Mammary epithelial cell (primary cell): ENCODE measurements at places on chromosomes 1 and 21. TPM values are rescaled to one million over a fixed set of nuclear protein-coding genes. Genes with fewer than 3 reads are reported as not detected.
A peak's percentile ranks its signal among the peaks of the same experiment; 100 is the strongest.

DNA sequence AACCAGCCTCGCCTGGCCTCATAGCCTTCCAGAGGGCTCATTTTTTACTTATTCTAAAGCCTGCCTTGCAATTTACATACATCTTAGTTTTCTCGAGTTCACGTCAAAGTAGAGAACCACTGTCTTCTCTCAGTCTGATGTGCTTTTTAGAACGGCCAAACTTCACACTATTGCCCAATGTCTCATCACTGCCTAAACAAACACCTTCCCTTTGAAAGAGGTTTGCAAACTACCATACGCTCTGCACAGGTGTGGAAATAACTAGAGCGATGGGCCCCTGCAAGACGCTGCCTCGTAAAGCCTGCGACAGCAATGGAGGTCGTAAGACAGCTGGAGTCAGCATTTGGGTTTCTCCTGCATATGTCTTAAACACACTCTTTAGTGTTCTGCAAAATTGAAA, 22.6 kb downstream of the PRDM15 start:
- no peak for DNase-seq

DNA sequence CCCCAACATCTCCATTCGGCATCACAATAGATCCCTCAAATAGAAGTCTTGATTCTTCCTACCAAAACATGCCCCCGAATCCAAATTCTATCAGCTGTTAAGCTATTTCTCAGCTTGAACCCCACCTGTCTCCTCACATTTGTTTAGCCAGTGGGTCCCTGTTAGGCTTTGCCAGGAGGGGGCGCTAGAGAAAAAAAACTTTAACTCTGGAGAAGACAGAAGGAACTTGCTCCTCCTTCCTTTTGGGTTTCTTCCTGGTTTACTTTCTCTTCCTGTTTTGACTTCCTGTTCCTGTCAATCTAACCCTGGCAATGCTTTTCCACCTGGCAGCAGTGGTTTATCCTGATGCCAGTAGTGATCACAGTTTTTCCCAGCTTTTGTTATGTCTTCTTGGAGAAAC, 95.6 kb upstream of the KCNK1 start:
- DNase-seq: peak; percentile 54

DNA sequence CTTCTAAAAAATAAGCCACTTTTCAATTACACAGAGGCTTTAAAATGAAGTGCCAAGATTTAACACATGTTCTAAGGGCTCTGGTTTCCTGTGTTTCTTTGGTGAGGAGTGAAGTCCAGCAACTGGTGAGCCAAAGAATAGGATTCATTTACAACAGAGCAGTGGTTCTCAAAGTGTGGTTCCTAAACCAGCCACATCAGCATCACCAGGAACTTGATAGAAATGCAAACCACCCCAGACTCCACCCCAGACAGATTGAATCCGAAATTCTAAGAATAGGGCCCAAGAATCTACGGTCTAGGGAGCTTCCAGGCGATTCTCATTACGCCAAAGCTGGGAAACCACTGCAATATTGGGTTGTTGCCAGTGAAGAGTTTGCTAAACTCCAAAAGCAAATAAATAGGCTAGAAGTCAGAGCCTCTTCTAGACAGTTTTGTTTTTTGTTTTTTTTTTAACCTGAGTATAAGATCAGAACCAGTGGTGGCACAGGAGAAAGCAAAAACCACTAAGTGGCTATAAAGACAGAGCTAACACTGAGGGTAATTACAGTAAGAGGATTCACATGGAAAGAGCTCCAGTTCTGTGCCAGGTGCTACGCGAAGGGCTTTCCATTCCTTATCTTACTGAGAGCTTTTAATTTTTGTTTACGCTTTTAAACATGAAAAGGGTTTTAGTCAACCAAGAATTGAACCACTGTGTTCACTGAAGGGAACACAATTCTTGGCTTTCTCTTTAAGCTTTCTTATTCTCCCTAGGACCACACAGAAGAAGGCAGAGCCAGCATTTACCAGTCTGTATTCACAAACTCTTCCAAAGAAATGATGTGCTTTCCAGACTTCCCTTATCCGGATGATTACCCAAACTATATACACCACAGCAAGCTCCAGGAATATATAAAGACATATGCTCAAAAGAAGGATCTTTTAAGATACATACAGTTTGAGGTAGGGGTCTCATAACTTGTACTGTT, 42.4 kb upstream of the FMO2 start:
- no peak for DNase-seq

GRCh38 chr1:90712153-90712856, 4.8 kb downstream of the BARHL2 start:
- DNase-seq: no peak

DNA sequence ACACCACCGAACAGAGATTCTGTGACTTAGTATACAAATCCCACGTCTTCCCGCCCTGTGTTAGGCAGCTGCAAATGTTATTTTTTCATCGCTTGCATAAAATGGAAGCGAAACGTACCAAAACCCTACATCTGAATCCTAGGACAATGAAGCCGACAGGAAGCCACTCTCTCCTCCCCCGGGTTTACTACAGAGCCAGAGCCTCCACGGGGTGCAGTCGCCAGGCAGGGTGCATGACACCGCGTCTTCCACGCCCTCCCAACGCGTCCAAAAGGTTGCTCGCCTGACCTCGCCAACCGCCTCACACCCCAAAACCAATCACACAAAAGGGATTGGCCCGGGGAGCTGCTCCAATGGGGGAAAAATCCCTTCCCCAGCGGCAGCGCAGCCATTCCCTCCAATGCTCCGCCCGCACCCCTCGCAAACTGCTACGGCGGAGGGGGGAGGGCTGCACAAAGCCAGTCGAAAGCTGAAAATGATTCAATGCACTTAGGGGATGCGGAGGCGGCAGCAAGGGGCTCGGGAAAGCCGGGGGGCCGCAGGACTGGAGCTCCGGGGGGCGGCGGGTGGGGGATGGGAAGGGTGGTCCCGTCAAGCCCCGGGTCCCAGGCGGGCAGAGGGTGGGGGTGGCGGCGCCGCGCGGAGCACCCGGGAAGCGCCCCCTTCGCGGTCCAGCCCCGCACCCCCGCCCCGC, 701 bp downstream of the CEP170 start:
- DNase-seq: peak; percentile 74

DNA sequence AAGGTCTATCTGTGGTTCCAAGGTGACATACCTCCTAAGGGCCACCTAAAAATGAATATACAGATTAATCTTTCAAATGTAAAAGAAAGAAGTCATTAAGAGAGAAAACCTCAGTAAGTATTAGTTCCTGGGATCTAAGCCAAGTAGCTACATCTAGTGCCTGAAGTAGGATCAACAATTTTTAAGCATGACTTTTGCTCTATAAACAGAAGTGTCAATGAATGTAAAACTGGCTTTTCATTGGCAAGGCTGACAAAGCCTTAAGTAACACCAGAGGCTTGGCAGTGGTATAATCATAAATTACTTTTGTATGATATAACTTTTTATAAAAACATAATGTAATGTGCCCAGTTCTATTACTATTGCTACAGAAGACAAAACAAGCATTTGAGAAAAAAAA, 12.2 kb upstream of the ACADM start:
- no peak for DNase-seq

GRCh38 chr21:15367061-15367626, 302.3 kb upstream of the NRIP1 start:
- DNase-seq: no peak

DNA sequence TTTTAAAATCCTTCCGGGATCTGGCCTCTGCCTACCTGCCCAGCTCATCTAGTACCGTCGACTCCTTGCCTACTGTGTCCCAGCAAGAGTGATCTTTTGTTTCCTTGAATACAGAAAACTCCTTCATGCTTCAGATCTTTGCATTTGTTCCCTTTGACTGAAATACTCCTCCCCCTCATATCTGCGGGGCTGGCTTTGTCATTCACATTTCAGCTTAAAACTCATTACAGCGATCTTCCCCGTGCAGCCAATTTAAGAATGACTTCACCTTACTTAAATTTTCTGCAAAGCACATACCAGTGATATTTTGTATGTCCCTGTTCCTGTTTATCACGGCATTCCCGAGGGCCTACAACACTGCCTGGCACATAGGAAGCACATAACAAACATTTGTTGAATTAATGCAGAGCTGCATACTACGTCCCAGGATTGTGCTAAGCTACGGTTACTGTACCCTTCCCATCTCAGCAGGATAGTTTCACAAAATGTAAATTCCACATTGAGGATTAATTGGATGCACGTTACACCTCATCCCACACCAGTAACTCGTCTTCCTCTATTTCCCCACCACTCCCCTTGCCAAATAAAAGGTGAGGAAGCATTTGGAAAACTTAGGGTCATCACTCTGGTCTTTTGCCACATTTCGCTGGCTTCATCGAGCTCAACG, 837 bp upstream of the DESI2 start:
- DNase-seq: no peak

DNA sequence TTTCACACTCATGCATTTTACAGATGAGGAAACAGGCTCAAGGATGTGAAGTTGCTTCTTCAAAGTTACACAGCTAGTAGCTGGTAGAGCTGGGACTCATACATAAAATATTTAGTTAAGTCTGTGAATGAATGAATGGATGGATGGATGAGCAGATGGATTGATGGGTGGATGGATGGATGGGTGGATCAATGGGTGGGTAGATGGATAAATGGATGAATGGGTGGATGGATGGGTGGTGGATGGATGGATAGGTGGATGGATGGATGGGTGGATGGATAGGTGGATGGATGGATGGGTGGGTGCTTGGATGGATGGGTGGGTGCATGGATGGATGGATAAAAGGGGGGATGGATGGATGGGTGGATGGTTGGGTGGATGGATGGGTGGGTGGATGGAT, 240.9 kb downstream of the GRIK3 start:
- DNase-seq: no peak

GRCh38 chr1:181443231-181443853, 40.0 kb upstream of the CACNA1E start:
- DNase-seq: no peak

GRCh38 chr1:33393524-33393923, 37.4 kb downstream of the PHC2 start:
- DNase-seq: no peak

DNA sequence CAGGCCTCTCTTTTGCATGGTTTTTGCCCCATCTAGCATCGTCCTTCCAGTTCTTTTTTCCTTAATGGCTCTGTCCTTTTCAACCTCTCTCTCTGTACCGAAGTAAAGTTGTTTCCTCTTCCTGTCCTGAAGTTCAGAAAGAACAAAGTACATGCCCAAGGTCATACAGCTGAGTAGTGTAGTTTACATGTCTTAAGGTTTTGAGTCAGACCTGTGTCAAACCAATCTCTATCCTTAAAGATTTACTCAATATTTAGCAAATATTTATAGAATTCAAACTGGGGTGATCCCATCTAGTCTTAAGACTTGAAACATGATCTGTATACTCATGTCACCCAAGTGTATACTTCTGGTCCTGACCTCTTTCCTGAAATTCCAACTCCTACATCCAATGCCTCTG, 118.7 kb upstream of the SGIP1 start:
- DNase-seq: no peak

The SMYD3 gene
- total RNA-seq: 16.5 TPM

The VANGL2 gene
- 6.0 and 8.7 TPM in 2 replicates for total RNA-seq
